Neural crest cell (in vitro differentiated cells): ENCODE measurements at places on chromosomes 5 and 9. TPM values are rescaled to one million over a fixed set of nuclear protein-coding genes. Genes with fewer than 3 reads are reported as not detected.

The OCLN gene
- 6.7 and 7.9 TPM in 2 replicates for total RNA-seq

The F12 gene
- total RNA-seq = 2.3 and 2.7 TPM in 2 replicates

The CCNO gene
- 0.28 TPM in 1 of 2 replicates, not detected in the other for total RNA-seq

The MUSK gene
- total RNA-seq = not detected in 2 replicates

The LIX1 gene
- total RNA-seq = 19.1 and 19.7 TPM in 2 replicates

The BRD8 gene
- total RNA-seq = 101 and 108 TPM in 2 replicates

DNA sequence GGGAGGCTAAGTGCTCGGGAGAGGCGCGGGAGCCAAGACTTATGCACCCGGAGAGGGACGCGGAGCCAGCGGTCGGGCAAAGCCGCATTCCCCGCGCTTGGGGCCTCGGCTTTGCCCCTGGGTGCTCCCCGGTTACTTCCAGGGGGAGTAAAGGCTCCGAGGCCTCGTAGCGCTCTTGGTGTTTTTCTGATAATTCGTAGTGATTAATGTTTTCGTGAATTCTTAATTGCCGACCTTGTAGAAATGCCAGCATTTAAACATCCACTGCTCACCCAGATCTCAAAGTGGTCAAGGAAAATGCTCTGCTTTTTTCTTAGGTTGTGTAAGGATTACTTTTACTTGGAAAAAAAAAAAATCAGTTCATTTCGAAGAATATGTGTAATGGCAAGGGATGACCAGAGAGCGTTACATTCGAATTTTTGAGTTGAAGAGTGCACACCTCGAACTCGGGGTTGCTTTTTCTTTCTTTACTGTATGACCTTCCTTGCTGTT is 654 bp upstream of the TUT7 start:
- no peak for DNase-seq
- H3K4me3 ChIP-seq = peak overlapping the region; percentile 97
- H3K27me3 ChIP-seq = peaks cover 16% of the 10 kb centered on the region
- H3K36me3 ChIP-seq = no peaks in the 10 kb centered on the region
- H3K4me1 ChIP-seq = peaks cover 30% of the 10 kb centered on the region

GRCh38 chr5:169950333-169950732 is 30.0 kb downstream of the INSYN2B start:
- H3K36me3 ChIP-seq = no peaks in the 10 kb centered on the region
- peaks cover 8% of the 10 kb centered on the region for H3K27me3 ChIP-seq
- peaks cover 16% of the 10 kb centered on the region for H3K4me1 ChIP-seq
- no peak overlapping the region for H3K4me3 ChIP-seq

DNA sequence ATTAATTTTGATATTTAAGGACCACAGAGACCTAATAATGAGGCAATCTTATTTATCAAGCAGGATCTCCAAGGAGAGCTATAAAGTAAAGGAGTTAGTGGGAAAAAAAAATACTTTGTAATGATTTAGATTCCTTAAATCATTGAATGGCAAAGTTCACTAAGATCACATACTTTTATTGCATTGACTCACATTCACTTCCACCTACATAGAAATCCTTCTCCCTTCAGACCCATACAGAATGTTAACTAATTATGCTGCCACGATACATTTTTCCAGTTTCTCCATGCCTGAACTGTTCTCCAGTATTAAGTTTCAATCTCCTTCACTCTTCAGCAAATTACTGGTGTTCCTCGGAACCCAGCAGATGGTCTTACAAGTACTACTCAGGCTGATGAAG is 388.7 kb downstream of the EFNA5 start:
- no peak overlapping the region for H3K4me3 ChIP-seq
- no peak for DNase-seq
- H3K36me3 ChIP-seq = no peaks in the 10 kb centered on the region
- H3K27ac ChIP-seq = no peak overlapping the region

DNA sequence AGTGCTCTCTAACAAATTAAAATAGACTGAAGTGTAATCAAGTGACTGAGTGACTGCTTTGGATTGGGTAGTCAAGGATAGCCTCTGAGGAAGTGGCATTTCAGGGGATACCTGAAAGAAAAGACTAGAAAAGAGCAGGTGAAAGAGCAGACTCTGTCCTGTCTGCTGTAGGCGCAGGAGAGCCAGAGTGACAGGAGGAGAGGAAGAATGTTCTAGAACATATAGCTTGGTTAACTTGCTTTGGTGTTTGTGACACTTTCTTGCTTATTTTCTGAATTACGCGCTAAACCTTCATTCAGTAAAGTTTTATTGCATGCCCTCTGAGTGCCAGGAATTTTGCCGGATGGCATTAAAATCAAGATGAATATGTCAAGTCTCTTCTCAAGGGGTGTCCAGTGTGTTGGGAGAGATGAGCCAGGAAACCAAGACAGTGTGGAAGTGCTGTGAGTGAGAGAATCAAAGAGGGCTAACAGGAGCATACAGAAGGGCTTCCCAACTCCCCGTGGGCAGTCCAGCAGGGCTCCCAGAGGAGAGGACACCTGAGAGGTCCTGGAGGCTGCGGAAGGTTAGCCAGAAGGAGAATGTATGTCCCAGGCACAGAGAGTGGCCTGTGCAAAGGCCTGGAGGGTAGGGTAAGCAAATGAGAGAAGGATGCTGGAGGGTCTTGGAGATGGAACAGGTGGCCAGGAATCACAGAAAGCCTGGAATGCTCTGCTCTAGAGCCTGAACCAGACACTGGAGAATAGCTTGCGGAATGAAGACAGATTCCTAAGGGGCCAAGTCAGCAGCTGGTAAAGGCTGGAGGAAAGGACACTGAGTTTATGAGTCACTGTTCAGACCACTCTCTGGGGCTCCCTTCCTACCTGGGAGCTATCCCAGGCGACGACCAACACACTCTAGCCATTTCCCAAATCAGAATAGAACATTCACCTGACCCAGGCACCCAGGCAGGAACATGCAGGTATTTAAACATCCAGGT is 59.3 kb downstream of the SLC22A5 start:
- H3K27me3 ChIP-seq = no peaks in the 10 kb centered on the region
- no peak overlapping the region for H3K4me3 ChIP-seq
- no peaks in the 10 kb centered on the region for H3K4me1 ChIP-seq
- no peaks in the 10 kb centered on the region for H3K36me3 ChIP-seq
- H3K27ac ChIP-seq = no peak overlapping the region
- no peak for DNase-seq

GRCh38 chr5:93887678-93888077 is 146.3 kb upstream of the POU5F2 start:
- peaks cover 76% of the 10 kb centered on the region for H3K4me1 ChIP-seq
- H3K27me3 ChIP-seq = no peaks in the 10 kb centered on the region
- H3K36me3 ChIP-seq = no peaks in the 10 kb centered on the region
- H3K4me3 ChIP-seq = peak overlapping the region; percentile 61
- DNase-seq = no peak
- peak overlapping the region; percentile 65 for H3K27ac ChIP-seq

GRCh38 chr9:137575364-137575715 is 3.4 kb downstream of the DPH7 start:
- H3K36me3 ChIP-seq = peaks cover 14% of the 10 kb centered on the region
- no peaks in the 10 kb centered on the region for H3K27me3 ChIP-seq
- DNase-seq = no peak
- H3K27ac ChIP-seq = peak overlapping the region; percentile 21
- H3K4me3 ChIP-seq = peak overlapping the region; percentile 70

- H3K27me3 ChIP-seq = no peaks in the 10 kb centered on the region
- DNase-seq = no peak
- no peaks in the 10 kb centered on the region for H3K36me3 ChIP-seq
- H3K4me1 ChIP-seq = no peaks in the 10 kb centered on the region
Observed at GRCh38 chr5:111929867-111930266, 172.9 kb upstream of the NREP start.

GRCh38 chr9:78044189-78044588 is 12.6 kb upstream of the GNAQ start:
- no peaks in the 10 kb centered on the region for H3K36me3 ChIP-seq
- H3K4me1 ChIP-seq = no peaks in the 10 kb centered on the region
- no peak overlapping the region for H3K27ac ChIP-seq

DNA sequence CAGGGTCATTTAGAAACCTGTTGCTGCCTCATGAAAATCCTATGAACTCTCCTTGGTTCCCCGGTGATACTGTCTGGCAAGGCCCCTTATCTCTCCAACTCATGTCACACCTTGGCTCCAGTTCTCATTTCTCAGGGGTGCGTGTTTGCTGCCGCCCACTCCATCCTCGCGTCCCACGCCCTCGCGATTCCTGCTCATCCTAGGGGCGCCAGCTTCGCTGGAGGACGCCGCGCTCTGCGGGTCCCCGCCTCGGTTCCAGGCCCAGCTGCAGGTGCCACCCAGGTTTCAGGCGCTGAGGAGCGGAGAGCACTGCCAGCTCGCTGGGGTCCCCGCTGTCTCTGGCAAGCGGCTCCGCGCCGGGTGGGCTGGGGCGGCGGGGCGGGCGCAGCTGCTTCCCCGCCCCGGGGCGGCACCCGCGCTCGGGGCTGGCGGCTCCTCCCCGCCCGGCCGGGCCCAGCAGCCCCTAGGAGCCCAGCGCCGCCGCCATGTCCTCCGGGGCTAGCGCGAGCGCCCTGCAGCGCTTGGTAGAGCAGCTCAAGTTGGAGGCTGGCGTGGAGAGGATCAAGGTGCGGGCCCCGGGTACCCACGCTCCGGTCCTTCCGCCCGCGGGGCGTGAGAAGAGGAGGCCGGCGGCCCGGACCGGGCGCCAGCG is at the start of gene GNG10:
TSS of gene GNG10 (plus strand) at position 456 of the 652 bp plus-strand sequence. CDS start at position 486, 30 bp downstream.
- H3K4me1 ChIP-seq = peaks cover 21% of the 10 kb centered on the region
- H3K27me3 ChIP-seq = peaks cover 3% of the 10 kb centered on the region
- peak within 1 kb of the TSS; percentile 96 for H3K27ac ChIP-seq
- H3K36me3 ChIP-seq = peaks cover 6% of the 10 kb centered on the region
- peak; percentile 65 for DNase-seq

DNA sequence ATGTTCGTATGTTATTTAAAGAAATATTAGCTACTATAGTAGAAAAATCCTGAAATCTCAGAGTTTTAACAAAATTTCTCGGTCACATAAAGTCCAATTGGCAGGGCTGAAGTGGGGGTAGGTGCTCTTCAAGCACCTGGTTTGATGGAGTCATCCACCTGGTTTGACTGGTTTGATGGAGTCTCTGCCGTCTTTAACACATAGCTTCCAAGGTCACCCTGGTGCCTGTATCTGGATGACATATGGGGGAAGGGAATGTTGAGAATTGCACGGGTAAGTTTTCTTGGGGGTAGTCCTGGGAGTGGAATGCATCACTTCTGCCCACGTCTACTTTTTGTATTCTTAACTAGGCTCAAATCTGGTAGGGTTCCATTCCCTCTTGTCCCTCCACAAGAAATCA is 351.2 kb downstream of the SH3GL2 start:
- peaks cover 14% of the 10 kb centered on the region for H3K4me1 ChIP-seq
- DNase-seq = no peak
- H3K27ac ChIP-seq = no peak overlapping the region
- no peak overlapping the region for H3K4me3 ChIP-seq
- no peaks in the 10 kb centered on the region for H3K27me3 ChIP-seq

DNA sequence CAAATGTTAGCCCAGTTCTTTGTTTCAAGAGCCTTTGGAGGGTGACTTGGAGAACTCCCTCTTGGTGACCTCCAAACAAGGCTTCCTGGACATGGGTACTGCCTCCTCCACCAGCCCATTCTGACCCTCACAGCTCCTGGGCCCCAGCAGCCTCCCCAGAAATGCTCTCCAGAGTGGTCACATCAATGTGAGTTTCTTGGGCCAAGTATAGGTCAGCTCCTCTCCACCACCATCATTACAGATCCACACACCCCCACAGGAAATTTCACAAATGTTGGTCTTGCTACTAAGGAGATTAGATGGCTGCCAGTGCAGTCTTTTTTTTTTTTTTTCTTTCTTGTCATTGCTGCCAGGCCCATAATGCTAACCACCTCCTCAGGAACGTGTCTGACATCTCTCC is 410.7 kb downstream of the DTWD2 start:
- no peaks in the 10 kb centered on the region for H3K36me3 ChIP-seq
- no peaks in the 10 kb centered on the region for H3K27me3 ChIP-seq
- no peak for DNase-seq
- no peak overlapping the region for H3K27ac ChIP-seq
- H3K4me1 ChIP-seq = peaks cover 3% of the 10 kb centered on the region
- no peak overlapping the region for H3K4me3 ChIP-seq

DNA sequence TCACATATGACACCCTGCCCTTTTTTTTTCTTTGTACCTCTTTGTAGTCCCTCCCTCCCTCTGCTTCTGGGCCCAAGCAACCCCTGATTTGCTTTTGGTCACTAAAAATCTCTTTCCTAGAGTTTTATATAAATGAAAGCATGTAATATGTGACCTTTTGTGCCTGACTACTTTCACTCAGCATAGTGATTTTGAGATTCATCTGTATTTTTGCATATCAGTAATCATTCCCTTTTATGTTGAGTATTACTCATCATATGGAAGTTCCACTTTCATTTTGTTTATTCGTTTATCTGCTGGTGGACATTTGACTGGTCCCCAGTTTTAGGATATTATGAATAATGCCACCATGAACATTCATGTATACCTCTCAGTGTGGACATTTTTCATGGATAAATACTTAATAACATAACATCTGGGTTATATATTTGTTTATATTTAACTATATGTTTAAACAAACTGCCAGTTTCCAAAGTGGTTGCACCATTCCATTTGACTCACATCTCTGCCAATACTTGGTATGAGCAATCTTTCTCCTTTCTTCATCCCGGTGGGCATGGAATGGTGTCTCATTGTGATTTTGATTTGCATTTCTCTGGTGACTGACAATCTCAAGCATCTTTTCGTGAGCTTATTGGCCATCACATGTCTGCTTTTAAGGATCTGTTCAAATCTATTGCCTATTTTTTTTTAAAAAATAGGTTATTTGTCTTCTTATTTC is 115.7 kb upstream of the S1PR3 start:
- H3K4me1 ChIP-seq = peaks cover 17% of the 10 kb centered on the region
- H3K4me3 ChIP-seq = no peak overlapping the region
- peaks cover 8% of the 10 kb centered on the region for H3K27me3 ChIP-seq
- H3K36me3 ChIP-seq = no peaks in the 10 kb centered on the region

DNA sequence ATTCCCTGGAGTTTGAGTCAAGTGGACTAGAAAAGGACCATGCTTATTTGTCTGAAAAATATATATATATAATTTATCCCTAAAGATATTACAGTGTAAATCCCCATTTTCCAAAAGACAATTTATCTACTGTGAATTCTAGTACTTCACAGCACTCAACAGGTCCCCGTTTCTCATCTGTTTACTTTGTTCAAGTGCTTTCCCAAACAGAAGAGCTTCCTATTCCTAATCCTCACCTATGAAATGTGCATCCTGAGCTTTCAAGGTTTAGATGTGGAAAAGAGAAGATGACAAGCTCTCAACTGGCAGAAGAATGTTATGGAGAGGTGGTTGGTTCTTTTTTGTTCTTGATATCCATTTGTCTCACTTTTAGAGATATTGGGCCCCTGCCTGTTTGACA is 401.6 kb upstream of the ZNF608 start:
- no peak for DNase-seq
- no peaks in the 10 kb centered on the region for H3K36me3 ChIP-seq
- peaks cover 49% of the 10 kb centered on the region for H3K4me1 ChIP-seq
- H3K27me3 ChIP-seq = no peaks in the 10 kb centered on the region
- no peak overlapping the region for H3K4me3 ChIP-seq
- H3K27ac ChIP-seq = no peak overlapping the region

GRCh38 chr9:92656537-92656925 is 13.4 kb downstream of the IPPK start:
- no peak overlapping the region for H3K4me3 ChIP-seq
- H3K27ac ChIP-seq = peak overlapping the region; percentile 50

GRCh38 chr9:134661299-134661698 is 19.7 kb downstream of the COL5A1 start:
- H3K4me3 ChIP-seq = no peak overlapping the region
- peaks cover 5% of the 10 kb centered on the region for H3K36me3 ChIP-seq
- no peaks in the 10 kb centered on the region for H3K27me3 ChIP-seq
- H3K27ac ChIP-seq = no peak overlapping the region
- DNase-seq = no peak

GRCh38 chr9:95062596-95063065 is 254.9 kb downstream of the FANCC start:
- peaks cover 5% of the 10 kb centered on the region for H3K27me3 ChIP-seq
- H3K27ac ChIP-seq = no peak overlapping the region
- H3K4me3 ChIP-seq = no peak overlapping the region
- peaks cover 3% of the 10 kb centered on the region for H3K36me3 ChIP-seq
